Stimulated activated CD8-positive, alpha-beta memory T cell treated with anti-CD3 and anti-CD28 coated beads, Interleukin-12 subunit alpha, Interleukin-12 subunit beta, amount 100 ng/mL, for 4 hours (primary cell): ENCODE measurements at places on chromosomes 4 and X.
A peak's percentile ranks its signal among the peaks of the same experiment; 100 is the strongest.

GRCh38 chr4:121030131-121030530 is 42.2 kb downstream of the NDNF start:
- DNase-seq = no peak

GRCh38 chr4:111178231-111178630 is 555.4 kb upstream of the PITX2 start:
- DNase-seq = no peak

GRCh38 chr4:38891051-38891983 is 23.7 kb downstream of the FAM114A1 start:
- DNase-seq = no peak

DNA sequence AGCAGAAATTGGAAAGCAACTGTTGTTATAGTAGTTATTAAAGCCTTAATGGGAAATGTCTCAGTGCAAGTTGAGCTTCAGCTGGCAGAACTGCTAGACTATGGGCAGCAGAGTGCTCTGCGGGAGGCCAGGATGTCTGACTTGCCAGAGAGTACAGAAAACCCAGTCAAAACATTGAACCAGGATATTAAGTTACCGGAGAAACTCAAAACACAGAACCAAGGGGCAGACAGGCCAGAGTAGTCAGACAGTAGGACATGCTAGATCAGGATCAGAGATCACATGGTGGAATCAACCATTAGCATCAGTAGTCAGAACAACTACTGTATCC is 72.9 kb upstream of the TNIP3 start:
- DNase-seq = no peak

- peak; percentile 75 for DNase-seq
These were observed 1.9 kb downstream of the HUWE1 start for GRCh38 chrX:53684415-53685192.

- DNase-seq = no peak
These were observed 175.8 kb upstream of the NPY2R start for GRCh38 chr4:155032521-155033229.

- no peak for DNase-seq
These were observed 1999.1 kb upstream of the ADGRL3 start for GRCh38 chr4:59200992-59201391.

GRCh38 chr4:62898115-62898514 is 1511.1 kb downstream of the TECRL start:
- DNase-seq = no peak

DNA sequence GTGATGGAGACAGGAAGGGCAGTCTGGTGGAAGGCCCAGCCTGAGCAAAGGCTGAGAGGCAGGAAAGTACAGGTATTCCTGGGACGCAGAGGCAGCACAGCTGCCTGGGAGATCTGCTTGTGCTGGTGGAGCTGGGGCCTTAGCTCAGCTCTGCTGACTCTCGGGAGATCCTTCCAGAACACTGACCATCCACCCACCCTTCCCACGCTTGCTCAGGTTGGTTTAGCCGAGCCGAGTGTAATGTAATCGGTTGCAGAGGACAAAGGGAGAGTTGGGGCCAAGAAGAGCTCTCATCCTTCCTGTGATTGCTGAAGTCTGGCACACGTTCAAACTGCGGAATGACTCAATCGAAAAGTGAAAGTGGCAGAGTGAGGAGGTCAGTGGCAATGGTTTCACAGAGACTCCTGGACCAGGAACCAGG is 43.1 kb upstream of the GPR78 start:
- DNase-seq = no peak

- DNase-seq = no peak
These were observed 39.7 kb upstream of the LRPAP1 start for GRCh38 chr4:3571921-3572320.

- DNase-seq = no peak
These were observed 346.5 kb upstream of the FAT1 start for GRCh38 chr4:187070158-187070557.

DNA sequence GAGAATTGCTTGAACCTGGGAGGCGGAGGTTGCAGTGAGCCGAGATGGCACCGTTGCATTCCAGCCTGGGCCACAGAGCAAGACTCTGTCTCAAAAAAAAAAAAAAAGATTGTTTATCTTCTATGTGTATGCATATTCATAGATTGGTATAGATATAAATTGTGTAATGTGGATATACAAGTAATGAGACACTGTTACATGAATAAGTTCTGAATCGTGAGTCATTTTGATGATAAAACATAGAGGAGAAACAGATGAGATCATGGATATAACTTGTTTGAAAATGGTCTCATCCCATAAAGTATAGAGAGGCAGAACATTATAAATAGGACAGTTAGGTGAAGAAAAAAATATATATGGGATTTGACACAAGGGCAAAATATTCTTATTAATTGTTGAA is 628.0 kb downstream of the IL1RAPL1 start:
- DNase-seq = no peak

- no peak for DNase-seq
These were observed 11.0 kb upstream of the EIF4E start for GRCh38 chr4:98939892-98940298.

- DNase-seq = no peak
These were observed 649 bp upstream of the ARAF start for GRCh38 chrX:47560179-47560933.

DNA sequence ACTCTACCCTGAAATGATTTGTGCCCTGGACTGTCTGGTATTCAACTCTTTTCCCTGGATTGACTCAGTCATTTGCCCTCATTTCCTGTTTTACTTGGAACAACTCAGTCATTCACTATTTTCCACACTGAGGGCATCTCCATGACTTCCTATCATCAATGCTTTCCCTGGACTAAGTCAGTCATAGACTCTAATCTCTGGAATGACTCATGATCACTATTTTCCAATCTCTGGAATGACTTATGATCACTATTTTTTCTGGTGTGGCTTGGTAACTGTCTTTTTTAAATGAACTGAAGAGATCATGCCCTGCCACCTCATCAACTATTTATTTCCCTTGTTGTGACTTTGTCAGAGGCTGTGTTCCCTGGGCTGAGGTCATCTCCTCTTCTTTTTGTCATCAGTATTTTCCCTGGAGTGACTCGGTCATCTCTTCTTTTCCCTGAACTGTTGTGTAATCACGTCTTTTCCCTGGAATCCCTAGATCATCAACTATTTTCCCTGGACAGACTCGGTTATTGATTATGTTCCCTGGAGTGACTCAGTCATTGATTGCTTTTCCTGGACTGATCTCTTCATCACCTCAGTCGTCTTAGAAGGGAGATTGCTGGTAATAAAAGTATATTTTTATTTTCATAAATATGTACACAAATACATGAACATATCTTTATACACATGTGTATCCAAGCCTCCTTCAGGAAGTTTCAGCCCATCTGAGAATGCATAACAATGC is 327.1 kb upstream of the VCX start:
- no peak for DNase-seq

- no peak for DNase-seq
These were observed 621.1 kb downstream of the BCOR start for GRCh38 chrX:39476604-39477021.

DNA sequence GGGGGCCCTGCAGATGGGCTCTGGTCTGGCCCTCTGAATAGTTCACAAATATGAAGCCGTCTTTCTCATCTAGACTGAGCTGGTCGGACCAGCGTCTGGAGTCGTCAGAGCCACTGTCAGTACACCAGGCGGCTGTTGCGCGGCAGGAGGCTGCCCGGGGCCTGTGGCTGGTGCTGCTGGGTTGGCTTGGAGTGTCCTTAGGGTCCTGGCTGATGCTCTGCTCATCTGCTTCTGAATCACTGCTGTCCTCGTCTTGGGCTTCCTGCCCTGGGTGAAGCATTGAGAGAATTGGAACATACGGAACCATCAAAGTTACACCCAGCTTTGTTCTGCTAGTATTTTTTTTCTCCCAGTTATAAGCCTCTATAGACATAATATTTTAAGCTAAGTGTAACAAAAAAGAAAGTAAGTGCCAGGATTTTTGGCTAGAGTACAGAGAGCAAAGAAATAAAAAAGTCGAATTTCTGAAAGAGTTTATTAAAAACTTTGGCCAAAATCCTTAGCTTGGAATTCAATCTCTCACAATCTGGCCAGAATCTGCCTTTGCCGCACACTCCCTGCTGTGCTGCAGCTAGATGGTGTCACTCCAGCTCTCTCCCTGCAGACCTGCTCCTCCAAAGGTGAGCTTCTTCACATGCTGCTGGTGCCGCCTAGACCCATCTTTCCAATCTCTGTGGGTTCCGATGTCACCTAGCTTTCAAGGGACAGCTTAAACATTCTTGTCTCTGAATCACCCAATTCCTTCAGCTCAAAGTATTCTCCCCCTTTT is 96.2 kb downstream of the CDS1 start:
- DNase-seq = no peak

DNA sequence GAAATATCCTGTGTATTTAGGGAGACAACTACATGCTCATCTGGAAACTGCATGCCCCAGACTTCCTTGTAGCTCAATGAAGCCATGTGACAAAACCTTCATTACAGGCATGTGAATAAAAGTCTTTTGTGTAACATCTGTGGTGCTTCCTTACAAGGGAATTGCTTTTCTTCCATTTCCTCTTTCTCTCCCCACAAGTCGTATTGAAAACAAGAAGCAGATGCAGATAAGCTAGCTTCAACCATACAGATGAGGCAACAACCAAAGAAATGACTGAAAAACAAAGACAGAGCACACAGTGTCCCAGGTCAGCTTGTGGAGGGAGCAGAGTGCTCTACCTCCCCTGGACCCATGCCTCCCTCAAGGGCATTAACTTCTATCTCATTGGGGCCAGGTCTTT is 115.8 kb upstream of the INPP4B start:
- no peak for DNase-seq

GRCh38 chr4:5973486-5974220 is 44.6 kb downstream of the C4orf50 start:
- DNase-seq = no peak

DNA sequence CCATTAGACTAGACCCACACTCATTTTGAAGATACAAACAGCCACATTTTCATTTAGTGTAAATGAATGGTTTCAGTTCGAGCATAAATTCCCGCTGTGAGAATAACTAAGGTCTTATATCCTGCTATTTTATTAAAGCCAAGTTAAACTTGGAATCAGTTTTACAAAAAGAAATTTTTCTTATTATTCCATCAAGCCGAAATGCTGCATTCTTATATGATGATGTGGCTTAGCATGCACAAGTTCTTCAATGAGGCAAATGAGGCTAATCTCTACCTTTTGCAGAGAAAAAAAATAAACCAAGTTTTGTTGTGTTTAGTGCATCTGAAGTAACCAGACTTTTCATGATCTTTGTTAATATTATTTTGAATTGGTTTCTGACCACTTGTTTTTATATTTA is 953.9 kb upstream of the PCDH10 start:
- DNase-seq = no peak

DNA sequence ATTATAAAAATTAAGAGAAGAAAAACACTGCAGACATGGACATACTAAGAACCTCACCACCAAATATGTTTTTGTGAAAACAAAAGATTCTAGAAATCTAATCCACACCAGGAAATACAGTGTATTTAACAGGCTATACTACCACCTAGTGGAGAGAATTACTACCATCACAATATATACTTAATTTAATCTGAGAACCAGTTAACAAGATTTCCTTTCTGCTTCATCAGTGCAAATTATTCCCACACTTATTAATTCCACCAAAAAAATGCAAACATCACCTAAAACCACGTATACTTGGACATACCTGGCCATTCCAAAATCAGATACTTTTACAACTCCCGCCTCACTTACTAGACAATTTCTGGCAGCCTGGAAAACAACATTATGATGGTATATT is 7.0 kb upstream of the TXK start:
- DNase-seq = no peak

GRCh38 chrX:11960031-11960430 is 178.2 kb upstream of the FRMPD4 start:
- DNase-seq = no peak

- DNase-seq = no peak
These were observed 155.8 kb downstream of the PPP3CA start for GRCh38 chr4:101191302-101192098.

DNA sequence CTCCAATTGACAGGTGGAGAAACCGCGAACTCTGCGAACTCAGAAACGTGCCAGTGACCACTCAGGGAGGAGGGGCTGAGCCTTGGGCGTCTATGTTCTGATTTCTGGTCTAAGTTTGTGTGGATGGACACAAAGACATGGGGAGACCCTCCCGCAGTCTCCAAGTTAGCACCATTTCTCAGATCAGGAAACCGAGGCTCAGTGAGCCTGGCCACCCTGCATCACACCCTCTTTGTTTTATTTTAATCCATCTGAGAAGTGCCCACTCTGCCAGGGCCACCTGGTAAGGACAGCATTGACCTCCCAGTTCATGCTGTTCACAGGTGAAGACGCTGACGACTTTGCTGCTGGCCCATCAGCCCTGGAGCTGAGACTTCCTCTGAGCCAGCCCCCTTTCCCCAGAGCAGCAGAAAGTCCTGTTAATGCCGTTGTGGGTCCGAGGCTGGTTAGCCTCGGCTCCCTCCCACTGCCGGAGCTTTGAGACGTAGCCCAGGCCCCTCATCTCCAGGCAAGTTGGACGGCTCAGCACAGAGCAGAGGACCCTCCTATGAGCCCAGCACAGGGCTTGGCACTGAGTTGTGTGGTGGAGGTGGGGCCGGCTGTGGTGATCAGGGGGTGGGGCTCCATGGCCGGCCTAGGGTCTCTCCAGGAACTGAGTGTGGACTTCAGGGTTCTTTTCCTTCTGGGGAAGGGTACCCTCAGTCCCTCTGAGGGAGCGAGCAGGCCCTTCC is 43.7 kb downstream of the PSAPL1 start:
- DNase-seq = no peak

- no peak for DNase-seq
These were observed 51.7 kb upstream of the C1QTNF7 start for GRCh38 chr4:15376145-15376544.

- DNase-seq = no peak
These were observed 40.9 kb downstream of the KDM6A start for GRCh38 chrX:44913656-44914531.

- no peak for DNase-seq
These were observed 88.4 kb upstream of the AFF2 start for GRCh38 chrX:148412006-148412405.

GRCh38 chr4:161702287-161702686 is 461.5 kb downstream of the FSTL5 start:
- DNase-seq = no peak

DNA sequence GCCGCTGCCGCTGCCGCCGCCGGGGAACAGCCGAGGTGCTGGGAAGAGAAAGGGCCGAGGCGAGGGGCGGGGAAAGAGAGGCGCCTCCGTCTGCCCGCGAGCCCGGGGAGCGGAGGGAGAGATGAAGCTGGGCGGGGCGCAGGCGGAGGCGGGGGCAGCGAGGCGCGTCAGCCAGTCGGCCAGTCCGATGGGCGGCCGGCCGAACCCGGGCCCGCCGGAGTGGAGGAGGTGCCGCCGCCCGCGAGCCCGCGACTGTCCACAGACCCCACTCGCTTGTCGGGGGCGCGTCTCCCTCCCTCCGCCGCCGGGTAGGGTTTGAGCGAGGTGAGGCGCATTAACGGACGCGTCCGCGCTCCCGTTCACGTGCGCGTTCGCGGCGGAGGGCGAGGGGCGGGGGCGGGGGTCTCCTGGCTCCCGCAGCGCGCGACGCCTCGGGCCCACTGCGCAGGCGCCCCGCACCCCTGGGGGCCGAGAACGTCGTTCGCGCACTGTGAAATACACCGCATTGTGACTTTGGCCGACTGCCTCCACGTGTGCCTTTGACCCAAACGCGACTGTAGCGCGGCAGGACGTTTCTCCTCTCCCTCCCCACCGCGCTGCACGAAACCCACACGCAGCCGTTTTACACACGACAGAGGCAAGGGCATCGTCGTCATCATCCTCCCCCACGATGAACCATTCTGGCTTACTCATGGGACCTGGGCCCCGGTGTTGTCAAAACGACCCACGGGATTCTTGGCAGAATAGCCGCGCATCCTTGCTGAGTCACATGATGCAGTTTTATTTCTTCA is at the start of gene NUDT11:
TSS of gene NUDT11 (minus strand) at position 92 of the 791 bp plus-strand sequence. CDS start 148 bp downstream, outside the sequence.
- peak; percentile 35 for DNase-seq

- no peak for DNase-seq
These were observed 72.3 kb downstream of the GRIA3 start for GRCh38 chrX:123256378-123256777.
